ENCODE measurements at places on chromosomes 6 and 20. TPM values are rescaled to one million over a fixed set of nuclear protein-coding genes. Genes with fewer than 3 reads are reported as not detected.
A peak's percentile ranks its signal among the peaks of the same experiment; 100 is the strongest.

DNA sequence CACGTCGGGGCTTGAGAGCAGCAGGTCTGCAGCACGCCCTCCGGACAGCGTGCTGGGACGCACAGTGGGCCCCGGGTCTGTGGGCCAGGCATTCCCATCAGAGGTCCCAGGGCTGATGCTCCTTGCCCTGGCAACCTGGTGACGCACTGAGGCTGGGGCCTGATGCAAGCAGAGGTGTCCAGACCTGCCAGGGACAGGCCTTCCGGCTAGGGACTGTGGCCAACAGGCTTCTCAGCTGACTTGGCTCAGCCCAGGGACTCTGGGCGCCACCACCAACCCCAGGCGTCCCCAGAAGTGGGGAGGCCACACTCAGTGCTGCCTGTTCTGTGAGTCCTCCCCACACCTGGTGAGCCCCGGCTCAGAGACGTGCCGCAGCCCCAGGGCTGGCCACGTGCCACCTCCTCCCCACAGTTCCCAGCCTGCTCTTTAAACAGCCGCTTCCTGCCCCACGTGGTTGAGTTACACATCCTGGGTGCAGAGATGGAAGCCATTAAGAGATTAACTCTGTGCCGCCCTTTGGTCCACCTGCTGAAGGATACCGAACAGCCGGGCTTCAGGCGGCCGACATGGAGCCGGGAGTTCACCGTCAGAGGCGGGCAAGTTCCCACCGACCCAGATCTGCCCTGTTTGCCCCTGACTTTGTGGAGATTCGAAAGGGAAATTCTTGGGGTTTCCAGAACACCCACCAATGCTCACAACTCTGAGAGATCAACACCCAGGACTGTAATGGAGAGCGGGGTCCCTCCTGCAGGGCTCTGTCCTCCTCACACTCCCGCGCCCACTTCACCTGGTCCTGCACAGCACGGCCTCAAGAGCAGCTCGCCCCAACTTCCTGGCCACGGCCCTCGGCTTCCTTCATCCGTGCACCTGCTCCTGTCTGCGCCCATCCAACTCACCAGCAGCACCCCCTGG lies 37.6 kb upstream of the ZBP1 start:
- peak; percentile 65 for DNase-seq

- peak; percentile 46 for DNase-seq
Measured at GRCh38 chr6:157822245-157823000, 623 bp upstream of the SNX9 start.

DNA sequence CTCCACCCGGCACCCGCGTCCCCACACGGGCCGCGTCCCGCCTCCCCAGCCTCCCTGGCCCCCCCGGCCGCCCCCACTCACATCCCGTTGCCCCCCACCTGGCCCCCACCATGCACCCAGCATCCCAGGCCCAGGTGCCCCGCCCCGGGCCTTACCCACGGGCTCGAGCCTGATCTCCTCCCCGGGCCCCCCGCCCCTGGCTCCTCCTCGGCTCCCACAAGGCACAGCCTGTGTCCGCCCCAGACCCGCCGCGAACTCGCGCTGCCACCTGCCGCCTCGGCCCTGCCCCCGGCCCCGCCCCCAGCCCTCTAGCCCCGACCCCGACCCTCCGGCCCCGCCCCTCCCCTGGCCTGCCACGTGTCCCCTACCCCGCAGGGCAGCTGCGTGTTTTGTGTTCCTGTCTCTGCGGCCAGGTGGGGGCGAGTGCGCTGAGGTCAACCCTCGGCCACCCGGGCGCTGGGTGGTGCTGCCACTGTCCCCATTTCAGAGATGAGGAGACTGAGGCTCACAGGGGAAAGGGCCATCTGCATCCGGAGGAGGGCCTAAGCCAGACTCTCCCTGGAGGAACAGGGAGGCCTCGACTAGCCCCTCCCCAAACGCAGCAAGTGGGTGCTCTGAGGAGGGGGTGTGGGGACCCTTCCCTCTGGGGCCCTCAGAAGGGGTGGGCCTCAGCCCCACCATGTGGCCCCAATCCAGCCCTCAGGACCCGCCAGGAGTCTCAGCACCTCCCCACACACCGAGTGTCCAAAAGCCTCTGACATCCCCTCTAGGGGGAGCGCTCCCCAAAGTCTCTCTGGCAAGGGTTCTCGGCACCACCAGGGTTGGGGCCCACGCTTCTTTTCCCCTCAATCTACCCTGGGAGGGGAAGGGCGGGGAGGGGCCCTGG lies 99.8 kb downstream of the TAF4 start:
- DNase-seq, result no peak

DNA sequence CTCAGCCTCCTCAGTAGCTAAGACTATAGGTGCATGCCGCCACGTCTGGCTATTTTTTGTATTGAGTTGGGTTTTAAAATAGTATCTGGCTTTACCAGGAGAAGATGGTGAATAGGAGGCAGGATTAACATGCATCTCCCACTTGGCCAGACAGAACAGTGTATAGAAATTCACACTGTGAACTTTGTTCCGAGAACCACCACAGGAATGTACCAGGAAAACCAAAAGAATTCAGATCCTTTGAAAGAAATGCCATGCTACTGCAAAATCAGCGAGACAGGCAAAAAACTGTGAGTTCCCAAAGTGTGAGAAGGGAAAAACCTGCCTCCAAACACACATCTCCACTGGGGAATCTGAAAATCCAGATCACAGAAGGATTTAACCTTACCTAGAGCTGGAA lies 327.6 kb downstream of the NKAIN2 start:
- DNase-seq, result no peak

GRCh38 chr20:6767536-6768227 lies at the start of gene BMP2:
TSS of gene BMP2 (plus strand) at chr20:6767686. CDS start at chr20:6770127, 2,441 bp downstream.
- DNase-seq, result peak; percentile 67

GRCh38 chr20:48754292-48754691 lies 73.5 kb downstream of the PREX1 start:
- DNase-seq, result no peak

DNA sequence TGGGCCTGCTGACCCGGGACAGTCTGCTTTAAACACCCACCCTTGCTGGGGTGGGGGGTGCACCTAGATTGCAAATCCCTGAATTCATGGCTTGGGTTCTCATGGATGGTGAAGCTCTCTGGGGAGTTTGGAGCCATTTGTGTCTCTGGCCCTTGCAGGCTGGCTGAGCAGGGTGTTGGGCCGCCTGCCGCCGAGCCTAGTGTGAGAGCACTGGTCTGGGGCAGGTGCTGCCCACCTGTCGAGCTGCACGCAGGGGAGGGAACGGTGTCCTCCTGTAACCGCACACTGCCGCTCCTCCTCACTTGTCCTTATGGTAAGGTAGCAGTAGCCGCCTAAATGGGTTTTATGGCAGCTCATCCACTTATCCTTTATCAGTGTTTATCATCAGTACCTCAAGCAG lies 143.9 kb downstream of the DTNBP1 start:
- DNase-seq, result no peak

The CCR6 gene
- total RNA-seq, result 0.83 TPM

The FILIP1 gene
- total RNA-seq, result 17.4 TPM

The CUL7 gene
- total RNA-seq, result 16.1 TPM

The SEMG1 gene
- not detected for total RNA-seq

The IL17A gene
- total RNA-seq, result not detected

All from lower lobe of right lung (tissue), 2 donors.